Activated naive CD4-positive, alpha-beta T cell treated with anti-CD3 and anti-CD28 coated beads, Interleukin-2, amount 10 ng/mL, durations not matched to agents 7 days and 5 days (primary cell): ENCODE measurements at places on chromosomes 13 and 19.

DNA sequence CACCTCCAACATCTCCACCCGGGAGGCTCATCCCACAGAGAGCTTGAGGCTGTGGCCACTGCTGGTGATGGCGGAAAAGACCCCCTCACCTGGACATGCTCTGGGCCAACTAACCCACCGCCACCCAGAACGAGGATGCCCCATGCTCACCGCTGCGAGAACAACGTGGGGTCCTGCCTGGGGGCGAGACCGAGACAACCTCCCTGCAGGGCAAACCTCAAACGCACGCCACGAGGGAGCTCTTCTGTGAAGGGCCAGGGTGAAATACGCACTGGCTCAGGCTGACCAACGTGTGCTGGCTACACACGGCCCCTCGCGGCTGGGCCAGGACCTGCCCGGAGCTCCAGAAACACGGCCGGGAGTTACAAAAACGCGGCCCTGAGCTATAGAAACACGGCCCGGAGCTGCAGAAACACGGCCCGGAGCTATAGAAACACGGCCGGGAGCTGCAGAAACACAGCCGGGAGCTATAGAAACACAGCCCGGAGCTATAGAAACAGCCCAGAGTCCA, 19.0 kb upstream of the PLPP2 start:
- DNase-seq = no peak

GRCh38 chr19:1864480-1865171, 1.2 kb upstream of the KLF16 start:
- peak; percentile 75 for DNase-seq

DNA sequence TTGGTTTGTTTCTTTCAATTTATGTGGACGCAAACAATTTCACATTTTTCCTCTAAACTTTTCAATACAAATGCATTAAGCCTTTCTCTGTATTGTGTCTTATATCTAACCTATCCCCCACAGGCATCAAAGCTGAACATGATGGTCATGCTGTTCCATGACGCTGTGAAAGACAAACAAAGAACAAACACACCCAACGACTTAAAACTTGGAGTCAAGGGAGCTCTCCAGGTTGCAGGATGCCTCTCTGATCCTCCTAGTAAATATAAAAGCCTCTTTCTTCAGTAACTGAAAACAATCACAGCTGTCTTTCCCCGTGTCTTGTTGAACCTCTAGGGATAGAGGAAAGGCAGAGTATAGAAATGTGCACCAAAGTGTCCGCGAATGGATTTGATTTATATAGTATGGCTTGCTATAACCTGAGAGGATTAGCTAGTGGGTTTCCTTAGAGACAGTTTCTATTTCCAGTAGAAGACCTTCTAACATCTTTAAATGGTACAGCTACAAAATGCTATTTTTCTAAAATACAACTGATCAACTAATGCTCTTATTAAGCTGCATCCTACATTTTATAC, 43.1 kb downstream of the PCDH9 start:
- no peak for DNase-seq

- DNase-seq = no peak
Measured at GRCh38 chr13:60032851-60033250, 130.9 kb downstream of the DIAPH3 start.

DNA sequence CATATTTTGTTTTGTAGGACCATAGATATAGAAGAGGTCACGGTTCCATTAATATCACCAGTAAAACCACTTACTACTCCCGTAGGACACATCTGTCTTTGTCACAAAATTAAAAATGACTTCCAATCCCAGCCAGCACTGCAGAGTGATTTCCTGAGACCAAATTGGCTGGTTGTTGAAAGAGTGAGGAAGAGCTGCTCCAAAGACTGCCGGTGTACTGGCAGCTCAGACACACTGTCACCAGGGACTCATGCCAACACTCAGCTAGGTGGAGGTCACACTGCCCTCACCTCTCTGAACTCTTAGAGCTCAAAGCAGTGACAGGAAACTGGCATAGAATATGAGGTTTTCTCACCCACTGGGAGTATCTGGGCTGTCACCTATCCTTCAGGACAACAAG, 52.1 kb downstream of the FLT1 start:
- DNase-seq = no peak

GRCh38 chr13:106213028-106213757, 322.3 kb downstream of the EFNB2 start:
- no peak for DNase-seq

- DNase-seq = no peak
Measured at GRCh38 chr19:5250127-5250659, 90.4 kb downstream of the PTPRS start.

- DNase-seq = no peak
Measured at GRCh38 chr19:14782626-14783409, 4.5 kb upstream of the ADGRE2 start.

- peak; percentile 33 for DNase-seq
Measured at GRCh38 chr13:23087880-23088279, 92.9 kb upstream of the SGCG start.

DNA sequence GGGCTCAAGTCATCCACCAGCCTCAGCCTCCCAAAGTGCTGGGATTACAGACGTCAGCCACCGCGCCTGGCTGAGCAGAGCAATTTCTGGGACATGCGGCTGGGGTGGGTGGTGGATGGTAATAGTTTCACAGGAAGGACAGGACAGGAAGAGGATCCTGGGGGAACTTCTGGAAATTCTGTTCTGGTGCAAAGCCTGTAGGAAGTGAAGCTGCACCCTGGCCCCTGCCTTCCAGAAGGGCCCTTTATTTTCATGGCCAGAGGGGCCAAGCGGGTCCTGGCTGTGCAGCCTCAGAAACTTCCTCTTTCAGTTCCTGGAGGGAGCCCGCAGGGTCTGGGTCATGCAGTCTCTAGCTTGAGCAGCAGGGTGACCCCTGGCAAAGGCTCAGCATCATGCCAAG, 15.7 kb downstream of the FEM1A start:
- no peak for DNase-seq
